ENCODE measurements at places on chromosomes 2 and 18.

DNA sequence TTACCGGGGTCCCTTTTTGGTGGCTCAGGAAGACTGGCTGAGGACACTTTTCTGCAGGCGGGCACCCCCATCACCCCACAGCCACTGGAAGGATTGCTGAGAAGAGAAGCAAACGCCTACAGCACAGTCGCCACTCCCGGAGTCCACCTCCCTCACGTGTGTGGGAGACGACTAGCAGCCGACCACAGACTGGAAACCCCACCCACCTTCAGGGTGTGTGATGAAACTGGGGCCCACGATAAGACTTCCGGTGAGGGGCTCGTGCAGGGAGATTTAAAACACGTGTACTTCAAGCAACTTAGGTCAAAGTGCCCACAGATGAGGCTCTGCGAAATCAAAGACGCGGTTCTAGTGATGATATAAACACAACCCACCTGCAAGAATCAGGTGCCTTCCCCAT is 26.3 kb downstream of the MBP start:
- no peak for DNase-seq

DNA sequence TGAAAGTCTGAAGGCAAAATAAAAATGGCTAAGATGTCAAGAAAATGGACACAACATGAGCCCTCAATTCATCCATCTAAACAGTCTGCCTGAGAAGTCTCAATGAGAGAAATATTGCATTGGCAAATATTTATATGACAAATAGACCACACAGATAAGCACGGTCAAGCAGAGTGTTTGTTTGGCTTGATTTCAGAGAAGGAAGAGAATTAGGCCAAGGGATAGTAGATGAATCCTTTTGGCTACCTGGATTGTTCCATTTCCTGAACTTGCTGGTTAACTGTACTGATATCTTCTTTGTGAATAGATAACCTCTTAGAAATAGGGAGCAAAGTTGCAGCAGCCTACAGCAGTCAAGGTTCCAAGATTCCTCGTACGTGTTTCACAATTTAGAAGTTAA is 129.6 kb downstream of the RBMS1 start:
- DNase-seq = no peak

- DNase-seq = peak; percentile 72
These were observed 389.3 kb downstream of the IRS1 start for GRCh38 chr2:226410247-226410835.

DNA sequence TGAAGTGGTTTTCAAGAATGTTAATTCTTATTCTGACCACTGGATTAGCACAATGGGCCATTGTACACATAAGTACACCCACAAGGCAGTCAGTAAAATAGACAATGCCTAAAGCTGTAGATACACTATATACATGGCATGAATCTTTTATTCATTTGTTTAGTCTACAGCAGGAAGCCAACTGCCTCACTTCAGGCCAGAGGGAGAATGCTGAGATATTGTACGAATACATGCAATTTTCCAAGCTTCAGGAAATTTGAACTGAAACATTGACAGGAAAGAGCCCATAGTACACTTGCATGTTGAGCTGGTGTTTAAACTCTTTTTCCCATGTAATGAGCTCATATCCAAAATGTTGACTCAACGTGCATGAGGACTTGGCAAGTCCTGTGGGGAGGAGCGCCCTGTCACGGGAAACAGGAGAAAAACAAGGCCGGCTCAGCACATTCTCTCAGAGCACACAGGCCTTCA is 111.6 kb upstream of the CYP1B1 start:
- peak; percentile 87 for DNase-seq

GRCh38 chr2:5250482-5250881 is 441.7 kb upstream of the SOX11 start:
- DNase-seq = peak; percentile 62

- DNase-seq = peak; percentile 29
These were observed 40.9 kb downstream of the STAT4 start for GRCh38 chr2:191109888-191110287.
